Stimulated activated CD4-positive, alpha-beta T cell treated with anti-CD3 and anti-CD28 coated beads, Interleukin-1b, Interleukin-23, amount 100 ng/mL, for 48 hours (primary cell): ENCODE measurements at places on chromosomes 16 and 17.

DNA sequence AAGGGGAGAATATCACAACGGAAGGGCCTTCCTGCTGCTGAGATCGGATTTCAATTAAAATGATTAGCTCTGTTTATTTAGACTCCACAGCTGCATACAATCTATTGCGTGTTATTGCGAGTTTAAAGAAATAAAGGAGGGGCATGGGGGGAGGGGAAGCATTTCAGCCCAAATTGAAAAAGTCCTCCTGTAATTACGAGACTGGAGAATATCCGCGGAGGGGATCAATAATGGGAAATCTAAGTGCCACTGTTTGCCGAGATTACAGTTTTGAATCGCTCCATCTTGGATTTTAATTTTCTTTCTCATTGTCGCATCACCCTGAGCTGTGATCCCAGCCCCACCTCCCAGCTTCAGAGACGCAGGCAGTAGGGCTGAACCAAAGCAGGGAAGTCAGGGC is 15.7 kb upstream of the RPL38 start:
- DNase-seq, result no peak

DNA sequence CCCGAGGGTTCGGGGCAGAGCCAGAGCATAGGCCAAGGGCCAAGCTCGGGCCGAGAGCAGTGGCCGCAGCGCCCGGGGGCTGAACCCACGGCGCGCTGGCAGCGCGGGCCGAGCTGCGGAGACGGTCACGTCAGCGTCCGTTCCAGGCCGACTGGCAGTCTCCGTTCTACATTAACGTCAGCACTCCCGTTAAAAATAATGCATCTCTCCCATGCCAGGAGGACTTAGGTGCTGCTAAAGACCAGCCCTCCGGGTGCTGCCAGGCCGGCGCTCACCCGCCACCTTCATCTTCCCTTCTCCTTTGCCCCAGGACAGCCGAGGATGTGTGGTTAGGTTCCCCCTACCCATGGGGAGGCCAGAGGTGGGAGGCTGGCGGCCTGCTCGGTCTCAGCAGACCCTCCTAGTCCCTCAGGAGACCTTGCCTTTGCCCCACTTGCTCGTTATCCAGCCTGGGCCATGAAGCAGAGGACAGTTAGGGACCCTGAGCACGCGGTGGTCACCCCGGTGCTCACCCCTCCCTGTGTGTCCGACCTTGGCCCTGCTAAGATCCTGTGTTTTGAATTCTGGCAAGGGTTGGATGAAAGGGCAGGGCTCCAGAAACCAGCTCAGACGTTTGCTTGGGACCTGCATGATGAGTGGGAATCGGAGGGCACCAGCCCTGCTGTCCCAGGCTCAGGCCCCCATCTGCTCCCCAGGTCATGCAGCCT is 572 bp downstream of the MPG start:
- DNase-seq, result no peak

GRCh38 chr16:80615735-80616134 is 74.9 kb downstream of the DYNLRB2 start:
- DNase-seq, result no peak

GRCh38 chr17:56471696-56472095 is 121.8 kb upstream of the NOG start:
- no peak for DNase-seq

DNA sequence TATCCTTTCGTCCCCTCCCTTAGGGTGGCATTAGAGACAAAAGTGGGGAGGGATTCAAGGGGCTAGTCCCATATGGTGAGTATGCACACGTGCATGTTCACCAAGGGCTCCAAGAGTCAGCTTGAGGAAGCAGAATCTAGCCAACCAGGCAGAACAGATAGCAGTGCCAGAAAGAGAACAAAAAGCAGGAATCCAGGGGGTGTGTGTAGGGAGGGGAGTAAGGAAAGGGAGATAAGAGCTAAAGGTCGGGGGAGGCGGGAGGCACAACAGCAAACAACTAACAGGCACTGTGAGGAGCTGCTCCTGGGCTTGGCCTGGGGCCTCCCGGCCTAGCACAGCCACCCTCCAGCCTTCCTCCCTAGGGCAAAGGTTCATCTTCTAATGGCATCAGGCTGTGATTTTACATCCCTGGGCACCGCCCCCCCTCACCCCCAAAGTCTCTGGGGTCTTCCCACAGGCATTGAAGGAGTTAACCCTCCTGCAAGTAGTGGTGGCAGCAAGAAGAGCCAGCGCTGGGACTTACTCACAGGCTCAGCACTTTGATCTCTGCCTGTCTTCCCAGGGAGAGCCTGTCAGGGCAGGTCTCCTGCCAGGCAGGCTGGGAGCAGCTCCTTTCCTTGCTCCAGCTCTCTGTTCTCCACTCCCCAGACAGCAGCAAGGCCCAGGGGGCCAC is 12.4 kb upstream of the SUPT4H1 start:
- no peak for DNase-seq

- no peak for DNase-seq
Measured at GRCh38 chr17:9024497-9024896, 3.2 kb downstream of the NTN1 start.

DNA sequence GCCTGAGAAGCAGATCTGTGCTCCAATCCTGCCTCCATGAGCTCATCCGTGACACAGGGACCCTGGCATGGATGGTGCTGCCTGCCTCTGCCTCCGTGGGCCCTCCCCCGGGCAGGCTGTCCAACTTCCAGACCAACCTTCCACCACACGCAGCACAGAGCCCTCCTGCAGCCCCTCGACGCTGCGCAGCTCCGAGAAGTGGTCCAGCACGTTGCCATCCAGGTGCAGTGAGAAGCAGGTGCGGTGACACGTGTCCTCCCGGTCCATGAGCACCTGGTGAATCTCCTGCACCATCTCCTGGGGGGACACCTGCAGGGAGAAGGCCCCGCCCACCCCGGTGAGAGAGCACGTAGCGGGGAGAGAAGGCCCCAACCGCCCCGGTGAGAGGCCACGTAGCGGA is 8.4 kb downstream of the CLUH start:
- no peak for DNase-seq

DNA sequence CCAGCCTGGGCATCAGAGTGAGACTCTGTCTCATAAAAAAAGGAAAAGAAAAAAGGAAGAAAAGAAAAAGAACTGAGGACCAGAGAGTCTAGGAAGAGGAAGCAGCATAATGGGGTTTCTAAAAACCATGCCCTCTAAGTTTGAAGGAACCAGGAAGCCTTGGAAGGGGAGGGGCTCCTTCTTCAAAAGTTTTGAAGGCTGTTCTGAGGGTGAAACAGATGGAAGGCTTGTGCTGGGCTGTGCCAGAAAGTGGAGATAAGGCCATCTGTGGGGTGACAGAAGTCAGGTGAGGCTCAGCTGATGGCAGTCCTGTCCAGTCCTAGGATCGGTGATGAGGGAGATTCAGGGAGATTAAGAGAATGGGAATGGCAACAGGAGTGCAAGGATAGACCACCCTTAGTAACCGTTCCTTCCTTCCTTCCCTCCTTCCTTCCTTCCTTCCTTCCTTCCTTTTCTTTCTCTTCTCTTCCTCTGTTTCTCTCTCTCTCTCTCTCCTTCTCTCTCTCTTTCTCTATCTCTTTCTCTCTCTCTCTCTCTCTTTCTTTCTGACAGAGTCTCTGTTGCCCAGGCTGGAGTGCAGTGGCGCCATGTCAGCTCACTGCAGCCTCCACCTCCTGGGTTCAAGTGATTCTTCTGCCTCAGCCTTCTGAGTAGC is 182.6 kb downstream of the NTN1 start:
- no peak for DNase-seq

DNA sequence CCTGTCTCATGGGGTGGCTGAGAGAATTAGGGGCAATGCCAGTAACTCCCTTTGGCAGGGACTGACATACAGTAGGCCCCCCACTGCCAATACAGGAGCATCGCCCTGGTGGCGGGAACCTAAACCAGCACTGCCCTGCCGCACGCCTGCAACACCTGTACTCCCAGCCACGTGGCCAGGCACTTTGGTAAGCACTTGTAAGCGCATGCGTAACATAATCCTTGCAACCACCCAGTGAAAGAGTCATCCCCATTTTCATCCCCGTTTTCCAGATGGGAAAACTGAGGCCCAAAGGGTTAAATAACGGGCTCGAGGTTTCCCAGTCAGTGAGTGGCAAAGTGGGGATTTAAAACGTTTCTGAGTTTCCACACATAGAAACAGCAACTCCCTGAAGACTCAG is 17.5 kb downstream of the SCN4A start:
- no peak for DNase-seq
